ENCODE measurements at places on chromosomes 16 and 17.
A peak's percentile ranks its signal among the peaks of the same experiment; 100 is the strongest.

DNA sequence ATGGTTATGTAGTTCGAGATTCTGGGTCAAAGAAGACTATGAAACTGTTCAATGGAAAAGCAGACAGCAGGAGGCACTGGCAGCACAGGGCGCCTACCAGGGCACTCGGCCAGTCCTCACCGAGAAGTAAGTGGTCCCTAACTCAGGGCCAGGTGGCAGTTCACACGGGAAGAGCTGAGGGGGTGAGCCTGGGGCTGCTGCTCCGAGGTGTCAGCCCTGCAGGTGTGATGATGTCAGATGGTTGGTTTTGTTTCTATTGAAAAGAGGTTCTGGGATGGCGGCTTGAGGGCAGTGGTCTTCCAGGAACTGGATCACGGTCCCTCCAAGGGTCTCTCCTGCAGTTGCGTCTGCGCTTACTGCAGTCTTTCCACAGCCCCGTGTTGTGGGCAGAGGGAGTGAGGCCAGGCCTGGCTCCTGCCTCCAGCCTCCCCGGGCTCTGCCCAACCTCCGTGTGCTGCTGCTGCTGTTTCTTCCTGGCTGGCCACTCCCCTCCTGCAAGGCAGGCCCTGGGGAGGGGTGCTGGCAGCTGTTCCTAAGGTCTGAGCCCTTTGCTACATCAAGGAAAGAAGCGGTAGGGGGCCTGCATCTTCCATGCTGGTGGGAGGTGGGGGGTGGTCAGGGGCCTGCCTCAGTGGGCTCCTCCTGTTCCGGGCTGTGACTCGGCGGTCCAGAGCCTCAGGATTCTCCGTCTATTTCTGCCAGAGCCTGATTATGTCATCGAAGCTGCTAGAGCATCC lies 22.6 kb downstream of the RNF213 start:
- no peak for DNase-seq

GRCh38 chr17:1776857-1777256 lies 15.0 kb downstream of the SERPINF1 start:
- DNase-seq = no peak

GRCh38 chr17:16463358-16464302 lies 28.4 kb downstream of the LRRC75A start:
- peak; percentile 88 for DNase-seq

GRCh38 chr16:84712138-84712671 lies 12.4 kb downstream of the USP10 start:
- DNase-seq = peak; percentile 64

GRCh38 chr17:50212121-50212843 lies 10.9 kb upstream of the COL1A1 start:
- no peak for DNase-seq

- DNase-seq = no peak
Observed at GRCh38 chr17:66304304-66305174, 2.1 kb downstream of the PRKCA start.
